Right ventricle myocardium inferior (tissue), 1 donor: ENCODE measurements at places on chromosomes 5 and 9. TPM values are rescaled to one million over a fixed set of nuclear protein-coding genes. Genes with fewer than 3 reads are reported as not detected.
A peak's percentile ranks its signal among the peaks of the same experiment; 100 is the strongest.

- no peak for DNase-seq
Measured at GRCh38 chr9:4508907-4509589, 18.8 kb downstream of the SLC1A1 start.

GRCh38 chr5:171999877-172000276 lies 6.6 kb downstream of the FBXW11 start:
- no peak for DNase-seq

GRCh38 chr9:120892748-120893610 lies 16.0 kb upstream of the PHF19 start:
- DNase-seq: no peak

DNA sequence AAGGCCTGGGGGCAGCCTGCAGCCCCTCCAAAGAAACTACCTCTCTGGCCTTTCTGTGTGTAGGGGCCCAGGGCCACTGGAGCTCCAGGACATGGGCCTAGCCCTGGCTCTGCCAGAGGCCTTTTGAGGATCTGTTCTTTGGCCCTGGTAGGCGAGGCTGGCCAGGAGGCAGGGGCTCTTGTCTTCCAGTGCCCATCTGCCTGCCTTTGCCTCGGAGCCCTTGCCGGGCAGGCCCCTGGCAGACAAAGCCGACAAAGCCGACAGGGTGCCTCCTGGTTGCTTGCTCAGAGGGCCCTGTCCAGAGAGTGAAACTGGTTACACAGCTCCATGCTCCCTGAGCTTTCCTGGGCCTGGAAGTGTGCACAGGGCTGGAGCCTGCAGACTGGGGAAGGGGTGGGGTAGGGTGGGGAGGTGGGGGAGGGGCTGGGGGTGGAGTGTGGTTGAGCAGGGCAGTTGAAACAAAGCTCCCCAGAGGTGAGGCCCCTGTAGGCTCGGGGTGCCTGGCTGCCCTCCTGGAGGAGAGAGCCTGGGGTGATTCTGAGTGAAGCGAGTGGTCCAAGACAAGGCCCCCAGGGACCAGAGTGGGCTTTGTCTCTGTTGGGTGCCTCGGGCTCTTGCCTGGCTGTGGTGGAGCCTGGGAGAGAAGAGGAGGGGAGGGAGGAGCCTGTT lies 29.3 kb downstream of the PTPA start:
- peak; percentile 62 for DNase-seq

DNA sequence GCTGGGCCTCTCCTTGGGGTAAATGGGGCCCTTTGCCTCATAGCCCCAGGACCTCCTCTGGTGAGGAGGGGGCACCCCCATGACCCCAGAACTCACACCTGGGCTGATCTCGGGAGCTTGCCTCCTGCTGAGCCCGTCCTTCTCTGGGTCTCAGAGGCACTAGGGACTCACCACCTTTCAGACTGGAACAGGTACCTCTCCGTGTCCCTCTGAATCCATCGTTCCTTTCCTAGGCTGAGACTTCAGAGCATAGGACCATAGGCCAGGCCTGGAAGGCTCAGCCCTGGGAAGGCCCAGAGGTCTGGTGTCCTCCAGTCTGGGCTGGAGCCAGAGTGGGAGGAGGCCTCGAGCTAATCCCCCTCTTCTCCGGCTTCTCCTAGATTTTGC lies 97.9 kb downstream of the CACNA1B start:
- no peak for DNase-seq

DNA sequence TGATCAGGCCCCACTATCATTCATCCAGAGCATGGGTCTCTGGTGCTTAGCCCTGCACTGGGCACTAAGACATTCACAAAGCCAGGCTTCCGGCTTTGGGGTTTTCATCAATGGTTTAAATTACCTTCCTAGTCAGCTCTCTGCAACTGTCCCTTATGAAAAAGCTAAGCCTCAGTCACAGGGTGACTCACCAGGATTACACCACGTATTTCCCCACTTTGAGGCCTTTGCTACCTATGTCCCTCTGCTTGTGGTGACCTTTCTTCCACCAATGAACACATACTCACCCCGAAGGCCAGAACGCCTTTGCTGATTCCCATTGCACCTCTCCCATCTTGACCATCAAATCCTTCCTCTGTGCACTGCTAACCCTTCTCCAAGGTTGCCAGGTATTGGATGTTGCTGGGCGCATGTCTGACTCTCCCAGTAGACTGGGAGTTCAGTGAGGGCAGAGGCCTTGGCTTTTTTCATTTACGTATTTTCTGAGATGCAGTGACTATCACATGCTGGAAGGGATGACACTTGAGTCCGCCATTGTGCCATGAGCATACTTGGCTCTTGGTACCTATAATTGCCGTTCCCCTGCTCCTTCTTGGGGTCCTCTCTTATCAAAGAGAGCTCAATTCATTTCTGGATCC lies 58.7 kb upstream of the TNFSF8 start:
- DNase-seq: no peak

DNA sequence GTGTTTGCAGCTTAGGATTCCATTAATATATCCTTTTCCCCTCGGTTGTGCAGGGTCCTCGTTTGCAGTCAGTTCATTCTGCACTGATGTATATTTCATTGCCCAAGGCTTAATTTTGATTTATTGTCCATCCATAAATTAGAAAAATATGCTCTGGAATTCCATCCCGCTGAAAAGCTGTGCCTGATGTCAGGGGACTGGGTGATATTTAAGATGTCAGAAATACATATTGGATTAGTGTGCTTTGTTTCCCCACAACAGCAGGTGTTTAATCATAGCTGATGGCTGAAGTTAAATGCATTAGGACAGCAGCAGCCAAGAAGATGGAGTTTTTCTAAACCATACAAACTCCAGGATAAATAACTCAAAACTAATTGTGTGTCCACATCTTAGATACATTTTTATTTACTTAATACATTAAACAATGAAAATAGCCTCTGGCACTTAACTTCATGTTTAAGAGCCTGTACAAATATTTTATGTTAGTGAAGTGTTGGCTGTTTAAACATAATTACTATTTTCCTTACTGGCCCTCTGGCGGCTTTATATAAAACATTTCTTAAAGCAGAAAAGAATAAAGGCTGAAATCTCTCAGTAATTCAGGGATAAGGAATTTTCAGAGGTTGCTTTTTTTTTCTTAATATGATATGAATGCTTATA lies 170.4 kb upstream of the TBCA start:
- no peak for DNase-seq

GRCh38 chr9:125965477-125965876 lies 218.3 kb downstream of the PBX3 start:
- DNase-seq: no peak

DNA sequence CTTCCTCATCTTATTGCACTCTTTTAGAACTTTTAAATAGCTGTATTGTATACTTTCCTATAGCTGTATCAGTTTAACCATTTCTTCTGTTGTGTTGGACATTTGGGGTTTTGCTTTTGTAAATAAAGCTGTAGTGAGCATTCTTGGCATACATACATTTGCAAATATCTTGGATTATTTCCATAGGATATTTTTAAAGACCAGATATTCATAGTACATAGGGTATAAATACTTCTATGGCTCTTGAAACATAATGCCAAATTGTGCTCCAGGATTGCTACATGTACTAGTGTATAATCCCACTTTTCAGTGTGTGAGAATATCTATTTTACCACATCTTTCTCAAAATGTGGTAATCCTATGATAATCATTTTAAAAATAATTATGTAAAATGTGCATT lies 51.2 kb downstream of the SCAMP1 start:
- no peak for DNase-seq

DNA sequence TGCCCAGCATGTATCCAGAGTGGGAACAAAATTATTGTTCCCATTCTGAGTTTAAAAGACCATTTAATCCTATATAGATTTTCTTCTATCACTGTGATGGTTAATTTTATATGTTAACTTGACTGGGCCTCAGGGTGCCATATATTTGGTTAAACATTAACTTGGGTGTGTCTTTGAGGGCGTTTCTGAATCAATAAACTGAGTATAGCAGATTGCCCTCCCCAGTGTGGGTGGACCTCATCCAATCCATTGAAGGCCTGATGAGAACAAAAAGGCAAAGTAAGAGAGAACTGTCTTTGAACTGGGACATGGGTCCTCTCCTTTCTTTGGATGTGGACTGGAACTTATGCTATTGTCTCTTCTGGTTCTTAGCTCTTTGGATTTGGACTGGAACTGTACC lies 17.3 kb downstream of the RIOK2 start:
- no peak for DNase-seq

- DNase-seq: no peak
Measured at GRCh38 chr9:97348871-97349270, 41.4 kb downstream of the CCDC180 start.

DNA sequence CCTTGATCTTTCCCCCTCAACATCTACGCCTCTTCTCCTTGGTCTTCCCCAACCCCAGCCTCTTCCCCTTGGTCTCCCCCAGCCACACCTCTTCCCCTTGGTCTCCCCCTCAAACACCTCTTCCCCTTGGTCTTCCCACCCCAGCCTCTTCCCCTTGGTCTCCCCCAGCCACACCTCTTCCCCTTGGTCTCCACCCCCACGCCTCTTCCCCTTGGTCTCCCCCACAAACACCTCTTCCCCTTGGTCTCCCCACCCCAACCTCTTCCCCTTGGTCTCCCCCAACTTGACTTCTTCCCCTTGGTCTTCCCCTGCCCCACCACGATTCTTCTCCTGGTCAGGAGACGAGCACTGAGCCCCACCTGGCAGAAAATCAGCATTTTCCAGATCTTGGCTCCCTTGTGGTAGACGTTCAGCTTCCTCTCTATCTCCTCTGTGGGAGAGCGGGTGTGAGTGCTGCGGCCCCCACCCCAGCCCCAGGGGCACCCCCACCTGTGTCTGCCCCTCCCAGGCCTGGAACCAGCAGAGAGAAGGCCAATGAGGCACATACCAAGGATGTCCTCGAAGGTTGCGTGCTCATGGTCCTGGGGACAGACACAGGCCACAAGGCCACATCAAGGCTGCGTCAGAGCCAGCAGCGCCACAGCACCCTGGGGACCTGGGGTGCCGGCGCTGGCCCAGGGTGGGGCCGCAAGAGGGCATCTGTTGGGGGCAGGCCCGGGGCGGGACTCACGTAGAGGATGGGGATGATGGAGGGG lies 7.0 kb downstream of the NSMF start:
- peak; percentile 52 for DNase-seq

GRCh38 chr5:40441733-40442132 lies 238.0 kb upstream of the PTGER4 start:
- DNase-seq: peak; percentile 42

- DNase-seq: no peak
Measured at GRCh38 chr5:59813761-59814536, 79.6 kb downstream of the PDE4D start.

DNA sequence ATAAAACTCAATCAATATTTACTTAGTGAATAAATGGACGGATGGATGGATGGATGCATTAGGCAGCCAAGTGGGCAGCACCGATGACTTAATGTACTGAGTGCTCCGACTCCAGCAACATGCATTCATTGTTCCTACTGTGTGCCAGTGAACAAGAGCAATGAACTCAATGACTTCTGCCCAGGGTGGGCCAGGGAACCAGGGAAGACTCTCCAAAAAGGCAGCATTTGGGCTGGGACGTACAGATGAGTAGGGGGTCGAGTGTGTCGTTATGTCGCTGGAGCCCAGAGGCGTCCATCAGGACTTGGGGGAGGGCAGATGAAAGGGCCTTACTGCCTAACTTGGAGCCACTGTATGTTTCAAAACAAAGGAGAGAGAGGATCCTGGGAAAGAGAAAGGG lies 126.4 kb downstream of the KCNIP1 start:
- no peak for DNase-seq

- DNase-seq: no peak
Measured at GRCh38 chr9:92745881-92746280, 18.8 kb downstream of the BICD2 start.

GRCh38 chr9:7125231-7125630 lies 367.5 kb downstream of the KDM4C start:
- no peak for DNase-seq

- no peak for DNase-seq
Measured at GRCh38 chr9:28032268-28032590, 458.9 kb upstream of the C9orf72 start.

DNA sequence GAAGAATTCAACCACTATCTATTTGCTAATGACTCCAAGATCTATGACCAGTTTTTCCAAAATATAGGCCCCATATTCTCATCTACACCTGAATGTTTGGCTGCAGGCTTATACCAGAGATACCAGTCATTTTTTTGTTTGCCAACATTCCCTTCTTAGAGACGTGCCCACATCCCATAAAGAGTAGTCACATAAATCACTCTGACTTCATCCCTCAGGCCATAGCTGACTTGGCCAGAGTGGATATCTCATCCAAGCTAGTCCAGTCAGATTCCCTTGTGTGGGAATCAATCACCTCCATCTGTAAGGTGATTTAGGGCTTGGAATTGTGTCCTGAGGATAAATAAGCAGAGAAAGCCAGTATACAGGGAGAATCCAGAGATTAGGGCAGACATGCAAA lies 124.3 kb upstream of the SLC24A2 start:
- no peak for DNase-seq

DNA sequence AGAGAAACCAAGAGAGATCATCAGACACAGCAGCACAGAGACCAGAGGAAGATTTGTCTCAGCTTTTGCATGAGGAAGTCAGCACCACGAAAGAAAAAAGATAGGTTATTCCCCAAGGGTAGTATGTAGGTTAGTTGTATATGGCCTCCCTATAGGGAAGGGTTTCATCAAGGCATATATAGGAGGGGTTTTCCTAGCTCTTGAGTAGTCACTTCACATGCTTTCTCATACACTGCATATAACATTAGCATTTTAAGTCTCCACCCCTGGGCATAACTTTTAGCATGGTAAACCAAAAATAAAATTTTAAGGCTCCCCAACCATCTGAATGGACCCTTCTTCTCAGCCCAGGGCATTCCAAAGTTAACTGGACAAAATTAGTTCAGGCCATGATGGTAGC lies 1571.6 kb upstream of the ACO1 start:
- no peak for DNase-seq

- no peak for DNase-seq
Measured at GRCh38 chr5:98065261-98065909, 708.1 kb upstream of the RGMB start.

DNA sequence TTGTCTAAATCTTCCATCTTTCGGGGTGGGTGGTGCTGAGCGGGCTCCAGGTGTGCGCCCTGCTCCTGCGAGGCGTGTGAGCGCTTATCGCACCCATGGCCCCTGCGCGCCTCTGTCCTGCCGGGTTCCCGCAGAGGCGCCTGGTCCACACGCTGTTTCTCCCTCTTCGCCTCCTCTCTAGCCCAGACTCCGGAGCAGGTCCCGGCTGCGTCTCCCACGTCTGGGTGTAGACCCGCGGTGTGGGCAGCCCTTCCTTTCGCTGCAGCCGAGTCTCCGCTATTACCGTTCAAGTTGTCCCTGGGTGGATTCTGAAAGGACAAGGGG lies 40.5 kb upstream of the PLEKHG4B start:
- DNase-seq: no peak

- no peak for DNase-seq
Measured at GRCh38 chr9:90074316-90074962, 469.6 kb downstream of the GADD45G start.

- DNase-seq: no peak
Measured at GRCh38 chr9:3887221-3887653, 361.4 kb upstream of the RFX3 start.

Gene FAM78A
- 62.9 TPM for total RNA-seq

Gene PAX5
- total RNA-seq: not detected

Gene ZDHHC11
- total RNA-seq: 38.0 TPM

Gene GABRA1
- total RNA-seq: not detected

Gene TAF11L5
- total RNA-seq: not detected

Gene SARDH
- total RNA-seq: 0.41 TPM

Gene GMCL2
- not detected for total RNA-seq

Gene FNBP1
- 24.2 TPM for total RNA-seq

Gene CSF2
- total RNA-seq: not detected

Gene ZNF462
- 21.1 TPM for total RNA-seq

Gene ARL14EPL
- total RNA-seq: not detected

Gene MAN1B1
- total RNA-seq: 20.4 TPM

Gene PPP1R2B
- not detected for total RNA-seq

Gene QRFP
- total RNA-seq: not detected

Gene PLAC8L1
- not detected for total RNA-seq

Gene SLC34A3
- not detected for total RNA-seq

Gene GNPDA1
- total RNA-seq: 25.2 TPM
